ENCODE measurements at places on chromosomes 1 and 21.

GRCh38 chr1:86082183-86082582 is 74.4 kb downstream of the COL24A1 start:
- no peak for DNase-seq

DNA sequence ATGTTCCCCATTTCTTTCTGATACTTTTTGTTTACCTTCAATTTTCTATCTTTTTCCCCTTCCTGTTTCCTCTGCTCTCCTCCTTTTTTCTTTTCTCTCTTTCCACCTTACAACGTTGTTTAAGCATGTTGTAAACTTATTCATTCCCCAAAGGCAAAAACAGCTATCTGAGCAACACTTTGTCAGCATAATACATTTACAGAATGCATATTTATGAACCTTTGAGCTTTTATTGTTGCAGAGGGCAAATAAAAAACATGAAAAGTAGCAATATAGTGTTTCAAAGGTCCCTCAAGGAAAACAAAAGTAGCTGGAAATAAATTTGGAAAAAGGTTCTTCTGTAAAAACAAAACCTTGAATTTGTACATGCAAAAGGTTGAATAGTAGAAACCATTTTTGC is 169.5 kb downstream of the ATP6V1G3 start:
- no peak for DNase-seq

GRCh38 chr1:204268101-204268500 is 54.3 kb upstream of the GOLT1A start:
- no peak for DNase-seq

DNA sequence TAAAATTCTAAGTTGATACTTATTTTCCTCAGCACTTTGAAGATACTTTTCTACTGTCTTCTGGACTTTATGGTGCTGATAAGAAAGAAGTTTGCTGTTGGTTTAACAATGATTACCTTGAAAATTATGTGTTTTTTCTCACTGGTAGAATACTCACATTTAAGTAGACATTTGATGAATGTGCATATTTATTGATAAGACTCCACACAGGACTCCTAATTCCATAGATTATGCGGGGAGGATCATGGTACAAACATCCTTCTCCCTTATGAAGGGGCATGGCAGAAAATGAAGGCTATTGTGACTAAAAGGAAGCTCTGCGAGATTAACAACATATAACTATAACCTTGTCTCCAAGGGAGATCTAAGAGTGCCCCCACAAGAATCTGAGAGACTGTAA is 28.5 kb upstream of the ALDH9A1 start:
- DNase-seq: no peak

DNA sequence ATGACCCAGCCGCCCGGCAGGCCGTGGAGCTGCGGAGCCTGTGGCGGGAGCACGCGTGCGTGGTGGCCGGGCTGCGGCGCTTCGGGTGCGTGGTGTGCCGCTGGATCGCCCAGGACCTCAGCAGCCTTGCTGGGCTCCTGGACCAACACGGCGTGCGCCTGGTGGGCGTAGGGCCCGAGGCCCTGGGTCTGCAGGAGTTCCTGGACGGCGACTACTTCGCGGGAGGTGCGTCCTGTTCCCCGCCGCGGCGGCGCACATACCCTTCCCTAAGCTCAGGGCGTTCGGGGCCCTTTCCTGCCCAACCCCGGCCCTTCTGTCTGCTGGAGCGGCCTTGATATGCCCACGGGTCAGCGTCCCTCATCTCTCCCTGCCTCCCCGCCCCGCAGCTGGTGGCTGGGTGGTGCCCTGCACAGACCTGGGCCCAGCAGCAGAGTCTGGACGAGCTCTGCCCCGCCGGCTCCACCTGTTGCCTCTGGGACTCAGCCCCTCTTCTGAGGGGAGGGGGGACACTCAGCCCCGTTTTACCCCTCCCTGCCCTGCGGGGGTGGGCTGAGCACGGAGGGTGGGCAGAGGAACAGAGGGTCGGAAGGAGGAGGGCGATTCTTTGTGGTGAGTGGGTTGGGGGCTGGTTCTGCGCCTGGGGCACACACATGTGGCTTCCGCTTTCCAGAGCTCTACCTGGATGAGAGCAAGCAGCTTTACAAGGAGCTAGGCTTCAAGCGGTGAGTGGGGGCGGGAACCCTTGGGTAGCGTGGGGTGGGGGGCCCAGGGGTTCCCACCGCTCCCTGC is 688 bp downstream of the PRXL2B start:
- no peak for DNase-seq

DNA sequence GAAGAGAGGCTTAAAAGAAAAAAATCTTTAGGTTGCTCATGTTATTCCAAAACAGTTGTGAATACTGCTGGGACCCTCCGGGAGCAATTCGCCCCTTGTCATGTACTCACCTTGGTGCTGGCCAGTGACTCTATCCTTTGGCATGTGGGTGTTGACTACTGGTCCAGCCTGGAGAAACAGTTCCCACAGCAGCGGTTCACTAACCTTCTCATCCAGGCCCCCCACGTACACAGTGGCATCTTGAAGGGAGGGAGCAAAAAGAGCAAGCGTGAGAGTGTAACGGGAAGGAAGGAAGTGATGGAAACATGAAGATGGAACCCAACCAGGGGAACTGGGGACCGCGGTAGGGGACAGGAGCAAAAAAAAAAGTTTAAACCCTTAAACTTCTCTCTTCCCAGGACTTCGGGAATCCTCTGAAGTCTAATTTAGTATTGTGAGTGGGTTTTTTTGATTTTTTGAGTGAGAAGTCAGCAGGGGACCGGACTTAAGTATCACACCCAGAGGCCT is 494 bp downstream of the SF3B4 start:
- no peak for DNase-seq

DNA sequence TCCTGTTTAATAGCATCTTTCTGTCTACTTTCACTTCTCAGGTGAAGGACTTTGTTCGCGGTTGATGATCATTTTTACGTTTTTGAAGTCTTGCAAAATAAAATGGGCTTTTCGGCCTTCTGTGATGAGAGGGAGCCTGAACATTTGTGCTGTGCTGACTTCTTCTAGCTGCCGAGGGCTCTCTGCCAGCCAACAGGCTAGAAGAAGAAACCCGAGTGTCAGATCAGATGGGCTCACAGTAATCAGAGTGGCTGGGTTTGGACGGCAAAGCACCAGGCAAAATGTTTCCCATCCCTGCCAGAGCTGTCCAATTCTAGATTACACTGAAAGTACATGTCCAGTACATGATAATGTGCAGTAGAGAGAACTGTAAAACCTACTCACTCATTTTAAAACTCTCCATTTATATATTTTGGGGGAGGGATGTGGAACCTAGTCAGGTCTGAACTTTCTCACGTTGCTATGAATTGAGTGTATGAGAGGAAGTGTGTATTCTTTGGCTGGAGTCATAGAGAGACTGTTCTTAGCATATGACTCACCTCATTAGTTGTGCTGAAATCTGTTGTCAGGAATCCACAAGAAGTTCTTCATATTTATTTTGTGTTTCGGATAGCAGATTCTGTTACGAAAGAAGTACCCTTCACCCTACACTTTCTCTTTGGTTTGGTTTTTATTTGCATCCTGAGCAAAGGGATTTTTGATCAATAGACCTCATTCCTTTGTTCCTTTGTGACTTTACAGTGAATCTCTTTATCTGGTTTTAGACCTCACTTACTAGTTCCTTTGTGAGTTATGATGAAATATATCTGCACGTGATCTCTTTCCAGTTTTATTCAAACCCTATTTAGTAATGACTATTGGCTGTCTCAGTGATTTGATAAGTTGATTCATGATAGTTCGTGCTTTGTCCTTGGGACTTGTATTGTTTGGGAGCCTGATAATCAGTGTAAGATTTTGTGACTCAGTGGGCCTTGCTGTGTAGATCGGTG is 4.8 kb downstream of the ATP1A1 start:
- DNase-seq: no peak

GRCh38 chr1:107254306-107254705 is 113.5 kb downstream of the NTNG1 start:
- DNase-seq: no peak

GRCh38 chr1:244651956-244652622 is 837 bp upstream of the DESI2 start:
- DNase-seq: no peak

DNA sequence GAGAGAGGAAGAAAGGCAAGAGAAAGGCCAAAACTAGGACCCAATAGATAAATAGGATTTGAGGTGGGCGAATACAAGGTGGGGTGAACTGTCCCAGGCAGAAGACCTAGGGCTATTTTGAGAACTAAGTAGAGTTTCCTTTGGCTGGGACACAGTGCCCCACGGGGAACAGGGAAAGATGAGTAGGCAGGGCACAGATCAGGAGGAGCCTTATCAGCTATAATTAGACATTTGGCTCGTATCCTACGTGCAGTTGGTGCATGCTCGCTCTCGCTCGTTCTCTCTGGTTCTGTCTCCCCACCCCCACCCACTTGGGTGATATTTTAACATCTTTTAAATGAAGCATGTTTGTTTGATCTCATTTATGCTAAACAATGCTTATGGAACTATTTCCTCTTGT is 235.0 kb upstream of the JUN start:
- DNase-seq: no peak

DNA sequence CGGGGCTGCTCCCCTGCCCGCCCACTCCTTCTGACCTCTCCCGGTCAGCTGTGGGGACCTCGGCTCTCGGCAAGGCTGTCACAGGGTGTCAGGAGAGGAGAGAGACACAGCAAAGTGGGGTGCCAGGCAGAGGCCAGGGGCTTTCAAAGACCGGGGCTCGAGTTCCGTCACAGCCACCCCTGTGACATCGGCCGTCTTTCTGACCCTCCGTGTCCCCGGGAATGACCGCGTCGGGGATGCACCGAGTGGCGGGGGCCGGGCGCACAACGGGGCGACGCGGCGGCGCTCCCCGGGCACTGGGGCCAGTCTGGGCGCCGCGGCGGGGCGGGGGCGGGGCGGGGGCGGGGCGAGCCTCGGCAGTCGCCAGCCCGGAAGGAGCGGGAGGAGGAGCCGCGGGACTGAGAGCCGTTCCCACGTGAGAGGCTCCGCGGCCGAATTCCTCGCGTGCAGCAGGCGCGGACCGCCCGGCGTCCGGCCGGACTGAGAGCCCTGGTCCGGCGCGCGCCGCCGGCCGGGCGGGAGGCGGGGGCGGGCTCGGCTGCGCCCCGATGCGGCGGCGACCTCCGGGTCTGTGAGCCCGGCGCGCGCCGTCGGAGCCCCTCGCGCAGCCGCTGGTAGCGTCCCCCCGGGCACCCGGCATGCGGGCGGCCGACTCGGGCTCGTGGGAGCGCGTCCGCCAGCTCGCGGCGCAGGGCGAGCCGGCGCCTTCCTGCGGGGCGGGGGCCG is 229.7 kb upstream of the TMEM51 start:
- DNase-seq: no peak

DNA sequence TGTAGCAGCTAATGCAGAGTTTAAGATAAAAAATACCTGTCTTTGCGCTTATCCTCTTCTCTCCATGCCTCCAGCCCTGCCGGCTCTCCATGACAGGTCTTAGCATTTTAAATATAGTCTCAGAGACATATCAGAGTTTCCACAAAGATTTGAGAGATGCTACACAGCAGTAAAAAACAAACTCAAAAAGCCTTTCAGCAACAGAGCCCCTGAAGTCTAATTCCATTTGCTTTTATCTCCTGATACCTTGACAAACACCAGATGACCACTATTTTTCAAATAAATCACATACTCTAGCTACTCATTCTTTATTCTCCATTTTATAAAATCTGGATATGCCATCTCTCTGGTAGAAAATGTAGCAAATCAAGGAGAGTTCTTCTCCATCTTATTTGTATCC is 79.5 kb upstream of the LRRC53 start:
- DNase-seq: no peak

GRCh38 chr1:229037806-229038405 is 233.0 kb upstream of the RAB4A start:
- DNase-seq: no peak

DNA sequence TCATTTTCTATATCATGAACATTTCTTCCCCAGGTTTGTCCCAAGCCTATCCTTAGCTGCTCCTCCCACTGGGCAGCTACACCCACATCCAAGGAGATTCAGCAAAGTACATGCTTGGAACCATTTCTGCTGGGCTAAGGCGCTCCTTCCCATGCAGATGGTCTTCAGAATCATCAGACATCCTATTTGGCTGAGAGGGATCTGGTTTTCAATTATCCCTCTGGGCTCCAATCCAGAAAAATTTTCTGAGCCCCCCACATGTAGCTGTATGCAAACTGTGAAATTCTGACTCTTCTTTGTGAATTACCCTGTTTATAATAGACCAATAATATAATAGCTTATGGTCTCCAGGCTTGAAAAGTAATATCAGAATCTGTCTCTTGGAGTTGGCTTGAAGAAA is 99.2 kb downstream of the LAMC2 start:
- no peak for DNase-seq

DNA sequence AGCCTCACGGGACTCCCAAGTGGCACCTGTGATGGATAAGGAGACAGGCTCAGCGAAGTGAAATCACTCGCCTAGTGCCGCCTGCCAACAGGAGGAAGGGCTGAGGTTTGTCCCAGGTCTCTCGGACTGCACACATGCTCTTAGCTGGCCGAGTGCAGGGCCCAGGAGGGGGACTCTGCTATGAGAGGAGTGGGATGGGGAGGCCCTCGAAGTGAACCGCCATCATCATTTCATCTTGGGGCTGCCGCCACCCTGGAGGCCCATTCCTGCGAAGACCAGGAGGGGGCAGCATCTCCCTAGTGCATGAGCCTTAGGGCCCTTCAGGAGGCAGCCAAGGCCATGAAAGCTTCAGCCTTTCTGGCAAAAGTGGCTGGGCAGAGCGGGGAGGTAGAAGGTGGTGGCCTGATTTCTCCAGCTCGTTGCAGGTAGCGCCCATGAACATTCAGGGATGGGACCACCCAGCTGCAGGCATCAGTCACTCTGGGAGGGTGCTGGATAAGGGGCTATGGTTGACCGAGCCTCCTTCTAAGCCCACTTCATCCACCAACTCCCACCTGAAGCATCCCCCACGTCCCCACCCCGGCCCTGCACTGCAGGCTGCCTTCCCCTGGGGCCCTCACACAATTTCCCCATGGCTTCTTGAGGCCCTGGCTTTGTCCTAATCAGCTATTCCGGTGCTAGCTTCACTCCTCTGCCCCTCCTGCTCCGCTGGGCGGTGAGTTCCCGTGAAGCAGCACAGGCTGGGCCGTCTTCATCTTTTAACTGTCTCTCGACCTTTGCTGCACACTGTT is 17.2 kb upstream of the RASSF5 start:
- DNase-seq: peak; percentile 50

GRCh38 chr1:214573386-214574318 is 22.2 kb upstream of the PTPN14 start:
- no peak for DNase-seq

GRCh38 chr1:23208527-23208926 is 8.8 kb downstream of the HTR1D start:
- DNase-seq: no peak

- peak; percentile 62 for DNase-seq
Observed at GRCh38 chr1:213987927-213988506, at the start of gene PROX1. TSS of gene PROX1 (plus strand) at chr1:213987973. CDS start at chr1:213996536, 8,563 bp downstream.

DNA sequence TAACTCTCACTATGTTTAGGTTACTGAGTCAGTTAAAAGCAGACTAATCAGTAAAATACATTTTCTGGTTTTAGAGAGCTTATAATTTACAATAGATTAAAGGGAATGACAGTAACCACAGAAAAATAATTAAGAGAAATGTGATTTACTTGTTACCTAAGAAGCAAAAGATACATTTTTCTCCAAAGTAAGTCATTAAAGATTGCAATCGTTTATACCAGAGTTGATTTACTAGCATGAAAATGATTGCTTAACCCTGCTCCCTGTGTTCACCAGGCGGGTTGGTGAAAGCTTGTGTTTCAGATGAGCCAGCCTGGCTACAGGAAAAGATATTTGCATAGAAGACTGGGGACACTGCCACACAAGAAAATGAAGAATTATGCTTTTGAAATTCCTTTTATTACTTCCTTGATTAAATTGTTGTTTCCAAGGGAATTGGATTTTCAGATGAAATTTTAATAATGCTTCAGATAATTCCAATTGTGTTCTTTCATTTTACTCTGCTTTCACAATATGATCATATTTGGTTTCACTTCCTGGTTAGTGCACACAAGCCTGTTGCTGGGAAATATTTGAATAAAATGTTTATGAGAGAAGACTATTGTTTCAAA is 27.9 kb downstream of the LRRC8B start:
- DNase-seq: no peak
